Activated T-helper 1 cell treated with Interleukin-2 at 50 U/mL for 16 hours (primary cell): ENCODE measurements at places on chromosomes 11 and 22.

DNA sequence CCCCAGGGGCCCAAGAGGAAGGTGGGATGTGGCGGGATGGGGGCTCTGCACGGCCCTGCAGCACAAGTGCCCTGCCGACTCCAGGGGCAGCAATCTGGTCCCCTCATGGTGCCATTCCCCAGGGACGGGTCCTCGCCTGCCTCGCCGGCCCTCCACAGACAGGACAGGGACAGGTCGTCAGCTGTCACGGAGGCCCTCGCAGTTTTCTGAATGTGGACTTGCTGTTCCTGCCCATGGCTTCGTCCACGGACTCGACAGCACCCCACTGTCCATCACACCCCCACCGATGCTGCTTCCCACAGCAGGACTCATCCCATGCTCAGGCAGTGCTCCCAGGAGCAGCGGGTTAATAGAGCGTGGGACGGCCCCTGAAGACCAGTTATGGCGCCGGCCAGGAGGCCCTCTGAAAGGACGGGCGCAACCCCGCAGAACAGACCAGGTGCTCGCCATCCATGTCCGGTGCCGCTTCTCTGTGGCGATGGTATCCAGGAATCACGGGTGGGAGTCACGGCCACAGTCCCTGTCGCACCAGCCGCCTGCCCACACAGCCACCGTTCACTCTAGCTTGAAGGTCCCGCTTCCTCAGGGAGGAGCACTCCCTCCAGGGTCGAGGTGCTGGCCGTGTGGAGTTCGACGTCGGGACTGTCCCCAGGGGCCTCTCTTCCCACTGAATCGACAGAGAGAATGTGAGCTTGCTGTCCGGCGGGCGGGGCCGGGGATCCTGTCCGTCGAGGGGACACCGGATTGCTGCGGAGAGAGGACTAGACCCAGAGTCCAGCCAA is 18.5 kb upstream of the MUC2 start:
- DNase-seq = no peak

- no peak for DNase-seq
Observed at GRCh38 chr11:520428-521176, 13.6 kb upstream of the RNH1 start.

DNA sequence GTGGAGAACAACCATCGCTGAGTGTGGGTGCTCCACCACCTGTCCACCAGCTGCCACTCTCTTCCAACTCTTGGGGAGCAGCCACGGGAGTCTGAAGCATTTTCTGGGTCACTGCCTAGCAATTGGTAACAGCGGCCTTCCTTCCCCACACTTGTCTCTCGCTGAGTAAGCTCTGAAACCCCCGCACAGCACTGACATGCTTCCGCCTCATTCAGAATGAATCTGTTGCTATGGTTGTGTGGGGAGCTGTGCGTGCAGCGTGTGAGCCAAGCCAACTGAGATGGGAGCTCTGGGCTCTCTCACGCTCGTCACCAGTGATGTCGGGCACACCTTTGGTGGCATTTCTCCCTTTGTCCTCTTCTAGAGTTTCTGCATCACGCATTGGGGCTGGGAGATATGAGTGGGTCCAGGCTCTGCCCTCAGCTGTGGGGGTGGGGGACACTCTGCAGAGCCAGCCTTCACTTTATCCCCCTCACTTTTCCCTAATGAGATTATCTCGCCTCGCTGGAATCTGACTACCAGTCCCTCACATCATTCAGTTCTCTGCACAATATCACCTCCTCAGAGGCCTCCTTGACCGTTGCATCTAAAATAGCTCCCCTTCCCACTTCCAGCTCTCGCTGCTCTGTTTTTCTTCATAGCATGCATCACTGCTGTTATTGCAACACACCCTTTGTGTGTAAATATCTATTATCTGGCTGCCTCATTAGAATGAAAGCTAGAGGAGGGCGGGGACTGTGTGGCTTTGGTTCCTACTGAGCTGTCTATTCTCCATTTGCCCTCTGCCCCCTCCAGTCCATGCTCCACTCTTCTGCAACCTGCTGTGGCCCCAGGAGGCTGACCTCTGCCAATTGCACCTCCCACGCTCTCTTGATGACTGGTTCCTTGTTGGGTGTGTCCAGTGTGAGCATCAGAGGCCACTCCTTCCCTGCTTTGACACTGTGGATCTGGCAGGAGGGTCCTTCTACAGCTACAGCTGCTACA is 569.9 kb upstream of the CADM1 start:
- DNase-seq = no peak

DNA sequence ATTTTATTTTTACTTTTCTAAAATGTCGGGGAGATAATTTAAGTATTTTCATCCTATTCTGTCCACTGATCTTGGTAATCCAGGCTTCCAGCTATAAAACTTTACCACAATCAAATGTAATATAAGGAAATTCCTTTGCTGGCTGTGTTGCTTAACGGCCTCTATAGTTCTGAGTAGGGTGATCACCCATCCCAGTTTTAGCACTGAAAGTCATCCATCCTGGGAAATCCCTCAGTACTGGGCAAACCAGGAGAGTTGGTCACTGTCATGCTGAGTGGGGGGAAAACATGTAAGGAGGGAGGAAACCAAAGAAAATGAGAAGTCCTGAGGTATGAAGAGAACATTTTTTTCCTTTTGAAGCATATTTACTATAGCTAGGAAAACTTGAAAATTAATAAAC is 12.8 kb upstream of the BACE1-AS start:
- no peak for DNase-seq
